NCI-H526 (cell line): ENCODE measurements at places on chromosomes 2 and 18.
A peak's percentile ranks its signal among the peaks of the same experiment; 100 is the strongest.

GRCh38 chr2:25341753-25342371 lies at the start of gene DNMT3A:
Gene DNMT3A (minus strand): TSS chr2:25341925. CDS start chr2:25313984, 27,941 bp downstream.
- no peak for DNase-seq

GRCh38 chr18:31738460-31739407 lies 21.9 kb downstream of the SLC25A52 start:
- no peak for DNase-seq

- DNase-seq, result no peak
Observed at GRCh38 chr2:22124003-22124402, 1000.2 kb downstream of the TDRD15 start.

GRCh38 chr2:37898448-37898847 lies 26.6 kb upstream of the RMDN2 start:
- no peak for DNase-seq

GRCh38 chr18:23235860-23236259 lies 100.6 kb downstream of the CABLES1 start:
- no peak for DNase-seq

- DNase-seq, result no peak
Observed at GRCh38 chr18:37391698-37392548, 173.7 kb downstream of the CELF4 start.

DNA sequence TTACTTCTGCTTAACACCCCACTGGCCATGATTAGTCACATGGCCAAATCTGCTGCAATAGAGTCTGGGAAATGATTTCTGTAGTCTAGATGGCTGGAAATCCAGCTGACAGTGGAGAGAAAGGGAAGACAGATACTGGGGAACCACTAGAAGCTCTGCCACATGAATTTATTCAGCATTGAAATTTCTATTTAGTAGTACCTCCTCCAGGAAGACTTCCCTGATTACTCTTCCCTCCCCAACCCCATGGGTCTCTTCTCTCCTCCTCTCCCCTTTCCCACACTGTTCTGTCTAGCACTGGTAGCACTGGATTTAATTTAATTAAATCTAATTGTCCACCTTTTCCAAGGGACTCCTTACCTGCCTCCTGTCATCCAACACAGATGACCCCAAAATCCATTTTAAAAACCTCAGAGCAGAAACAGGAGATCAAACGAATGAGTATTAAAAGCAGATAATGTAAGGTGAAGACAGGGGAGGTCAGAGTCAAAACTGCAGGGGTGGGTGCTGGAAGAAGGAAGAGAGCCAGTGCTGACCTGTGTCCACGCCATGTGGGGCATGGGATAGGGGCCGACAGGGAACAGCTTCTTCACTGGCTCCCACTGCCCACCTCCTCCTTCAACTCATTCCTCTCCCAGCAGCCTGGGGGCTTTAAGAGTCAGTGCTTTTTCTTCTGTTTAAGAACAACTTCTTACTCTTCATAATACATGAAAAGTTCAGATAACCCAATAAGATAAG lies 169.2 kb upstream of the HS6ST1 start:
- DNase-seq, result no peak

- no peak for DNase-seq
Observed at GRCh38 chr18:12929477-12930083, 18.2 kb upstream of the SEH1L start.

GRCh38 chr2:176128982-176129796 lies at the start of gene HOXD8:
Gene HOXD8 (plus strand): TSS chr2:176129705. CDS start chr2:176130367, 662 bp downstream.
- DNase-seq, result peak; percentile 74

- peak; percentile 83 for DNase-seq
Observed at GRCh38 chr2:64865073-64865830, 123.9 kb upstream of the SLC1A4 start.

DNA sequence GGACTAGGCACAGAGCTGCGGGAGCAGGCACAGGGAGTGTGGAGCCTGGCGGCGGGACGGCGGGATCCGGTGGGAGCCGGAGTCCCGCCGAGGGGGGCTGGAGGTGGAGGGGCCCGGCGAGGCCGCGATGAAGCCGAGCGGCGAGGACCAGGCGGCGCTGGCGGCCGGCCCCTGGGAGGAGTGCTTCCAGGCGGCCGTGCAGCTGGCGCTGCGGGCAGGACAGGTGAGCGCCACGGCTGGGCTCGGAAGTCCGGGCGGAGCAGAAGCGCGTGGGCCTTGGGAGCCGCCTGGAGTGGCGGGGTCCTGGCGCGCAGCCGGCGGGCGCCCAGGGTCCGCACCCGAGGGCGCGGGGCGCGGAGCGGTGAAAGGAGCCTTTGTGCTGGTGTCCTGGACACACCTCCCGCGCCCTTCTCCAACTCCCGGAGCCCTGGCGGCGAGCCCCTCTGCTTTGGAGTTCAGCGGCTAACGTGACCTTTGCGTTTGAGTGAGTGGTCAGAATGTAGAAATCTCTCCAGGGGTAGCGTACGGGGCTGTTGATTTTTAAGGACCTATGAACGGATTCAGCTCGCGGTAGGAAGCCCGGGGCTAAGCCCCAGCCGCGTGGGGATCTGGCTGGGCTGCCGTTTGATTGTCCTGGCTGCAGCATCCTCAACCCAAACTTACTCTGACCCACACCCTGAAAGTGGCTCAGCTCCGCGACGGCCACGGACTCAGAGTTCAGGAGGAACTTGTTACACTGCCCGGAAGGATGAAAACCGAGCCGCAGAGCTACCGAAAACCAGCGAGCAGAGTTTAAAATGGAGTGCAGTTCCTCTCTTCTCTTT lies 448 bp downstream of the IMPA2 start:
- DNase-seq, result peak; percentile 77

- no peak for DNase-seq
Observed at GRCh38 chr2:205543937-205544702, 138.2 kb upstream of the NRP2 start.

DNA sequence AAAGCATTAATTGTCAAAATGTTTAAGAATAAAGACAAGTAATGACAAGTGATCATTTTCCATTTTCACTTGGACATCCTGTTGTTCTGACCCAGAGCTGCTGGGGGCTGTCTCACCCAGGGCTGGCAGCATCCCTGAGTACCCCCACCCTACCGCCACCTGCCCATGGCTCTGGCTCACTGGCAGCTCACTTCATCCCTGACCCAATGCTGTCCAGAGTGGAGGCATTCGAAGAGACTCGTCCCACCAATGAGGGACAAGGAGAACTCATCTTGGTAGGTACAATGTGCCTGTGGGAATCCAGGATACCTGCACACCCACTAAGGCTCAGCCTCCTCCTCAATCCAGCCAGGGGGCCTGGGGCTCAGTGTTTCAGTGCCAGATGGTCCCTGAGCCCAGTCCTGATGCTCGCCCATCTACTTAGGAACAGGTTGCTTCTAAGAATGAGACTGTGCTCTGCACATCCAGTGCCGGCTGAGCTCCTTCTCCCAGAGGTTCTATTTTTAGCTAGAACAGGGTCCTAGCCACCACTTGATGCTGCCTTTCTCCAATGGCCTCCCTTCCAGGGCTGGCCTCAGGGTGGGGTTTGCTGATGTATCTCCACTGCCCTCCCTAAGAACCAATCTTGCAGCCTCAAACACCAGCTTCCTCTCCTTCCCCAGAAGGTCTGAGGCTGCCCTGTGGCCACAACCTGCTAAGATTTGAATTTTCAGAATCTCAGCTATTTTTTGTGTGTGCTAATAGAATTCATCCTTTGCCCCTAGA lies 53.7 kb downstream of the ADD2 start:
- no peak for DNase-seq

DNA sequence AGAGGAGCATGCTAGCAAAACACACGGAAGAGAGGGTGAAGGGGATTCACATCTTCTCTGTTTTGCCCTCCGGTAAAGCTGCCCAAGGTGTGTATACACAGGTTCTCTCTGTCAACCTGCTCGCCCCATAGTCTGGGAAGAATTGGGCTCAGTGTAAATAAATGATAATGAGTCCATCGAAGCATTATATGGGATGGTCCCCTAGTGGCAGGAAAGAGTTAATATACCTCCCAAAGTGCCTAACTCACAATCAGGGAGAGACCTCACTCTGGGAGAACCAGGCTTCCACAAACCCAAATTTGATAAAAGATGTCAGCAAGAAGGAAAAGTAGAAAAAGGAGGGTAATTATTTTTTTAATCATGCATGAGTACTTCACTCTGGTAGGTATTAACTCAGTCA lies 262.2 kb upstream of the ZNF521 start:
- DNase-seq, result no peak

- no peak for DNase-seq
Observed at GRCh38 chr2:78162202-78162601, 640.0 kb upstream of the LRRTM4 start.

- no peak for DNase-seq
Observed at GRCh38 chr2:128643221-128644065, 324.8 kb upstream of the HS6ST1 start.
